ENCODE measurements at places on chromosomes 6 and 20. TPM values are rescaled to one million over a fixed set of nuclear protein-coding genes. Genes with fewer than 3 reads are reported as not detected.

Gene TFAP2D
- not detected for total RNA-seq

Gene SMPDL3A
- 2.0 TPM for total RNA-seq

Gene PKIB
- total RNA-seq: 153 TPM

DNA sequence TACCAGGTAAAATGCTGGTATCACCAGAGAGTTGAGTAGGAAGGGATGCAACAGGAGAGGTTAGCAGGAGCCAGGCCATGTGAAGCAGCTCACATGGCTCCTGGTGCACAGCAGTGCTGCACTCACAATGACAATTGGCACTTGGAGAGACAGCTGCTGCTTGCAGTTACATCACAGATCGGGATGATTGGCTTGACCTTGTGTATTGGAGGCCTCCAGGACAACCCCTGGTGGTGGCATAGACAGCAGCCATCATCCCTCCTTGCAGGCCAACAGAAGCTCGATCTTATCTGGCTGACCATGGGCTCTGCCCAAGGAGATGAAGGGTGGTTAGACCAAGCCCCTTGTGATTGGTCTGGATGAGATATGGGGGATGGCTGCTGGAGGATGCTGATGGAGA is 73.0 kb downstream of the EYA2 start:
- H3K4me3 ChIP-seq: no peak overlapping the region
- H3K4me1 ChIP-seq: peaks cover 4% of the 10 kb centered on the region
- no peaks in the 10 kb centered on the region for H3K27me3 ChIP-seq
- no peaks in the 10 kb centered on the region for H3K36me3 ChIP-seq
- H3K27ac ChIP-seq: no peak overlapping the region

GRCh38 chr20:38075161-38075998 is 41.8 kb downstream of the RPRD1B start:
- no peak overlapping the region for H3K27ac ChIP-seq
- DNase-seq: no peak
- no peaks in the 10 kb centered on the region for H3K36me3 ChIP-seq
- no peaks in the 10 kb centered on the region for H3K4me1 ChIP-seq
- H3K4me3 ChIP-seq: no peak overlapping the region
